ENCODE measurements at places on chromosomes 7 and 10.

DNA sequence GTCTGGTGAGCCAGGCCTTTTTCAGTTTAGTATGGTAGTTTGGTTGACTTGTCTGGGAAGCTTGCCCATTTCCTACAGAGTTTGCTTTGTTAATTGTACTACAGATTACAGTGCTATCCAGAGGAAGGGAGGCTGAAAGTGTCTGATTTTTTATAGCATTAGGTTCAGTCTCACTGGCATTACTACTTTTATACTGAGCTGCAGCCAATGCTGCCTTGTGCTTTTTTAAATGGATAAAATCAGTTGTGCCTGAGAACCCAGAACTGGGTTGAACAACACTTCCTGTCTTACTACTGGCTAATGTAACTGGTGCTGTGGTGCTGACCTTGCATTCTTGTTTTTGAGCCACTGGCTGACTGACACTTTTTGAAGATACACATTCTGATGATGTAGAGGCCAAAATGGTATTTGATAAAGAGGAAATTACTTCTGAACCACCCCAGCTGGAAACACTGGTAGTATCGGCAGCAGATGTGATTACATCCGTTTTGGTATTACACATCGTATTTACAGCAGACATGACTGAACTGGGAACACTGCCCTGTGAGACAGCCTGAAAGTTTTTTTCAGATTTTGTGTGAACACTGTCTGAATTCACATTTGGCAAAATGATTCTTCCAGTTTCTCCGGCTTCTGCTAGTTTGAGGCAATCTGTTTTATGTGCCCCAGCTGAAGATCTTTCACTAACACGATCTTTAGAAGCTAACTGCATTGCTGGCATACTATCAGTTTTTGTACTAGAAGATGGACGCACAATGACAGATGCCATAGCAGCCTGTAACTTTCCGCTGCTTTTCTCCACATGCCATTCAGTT, 74.1 kb downstream of the NRBF2 start:
- no peak for DNase-seq

DNA sequence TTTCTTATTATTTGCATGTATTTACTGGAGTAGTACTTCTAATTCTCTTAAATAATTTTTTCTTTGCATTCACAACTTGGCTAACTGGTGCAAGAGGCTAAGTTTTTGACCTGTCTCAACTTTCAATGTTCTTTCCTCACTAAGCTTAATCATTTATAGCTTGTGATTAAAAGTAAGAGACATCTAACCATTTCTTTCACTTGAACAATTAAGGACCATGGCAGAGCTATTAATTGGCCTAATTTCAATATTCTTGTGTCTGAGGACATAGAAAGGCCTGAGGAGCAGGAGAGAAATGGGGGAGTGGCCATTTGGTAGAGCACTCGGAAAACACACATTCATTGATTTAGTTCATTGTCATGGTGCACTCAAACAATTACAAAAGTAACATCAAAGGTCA, 141.4 kb upstream of the TMEM196 start:
- no peak for DNase-seq

- DNase-seq, result no peak
Observed at GRCh38 chr10:104309980-104310978, 28.0 kb downstream of the ITPRIP start.

DNA sequence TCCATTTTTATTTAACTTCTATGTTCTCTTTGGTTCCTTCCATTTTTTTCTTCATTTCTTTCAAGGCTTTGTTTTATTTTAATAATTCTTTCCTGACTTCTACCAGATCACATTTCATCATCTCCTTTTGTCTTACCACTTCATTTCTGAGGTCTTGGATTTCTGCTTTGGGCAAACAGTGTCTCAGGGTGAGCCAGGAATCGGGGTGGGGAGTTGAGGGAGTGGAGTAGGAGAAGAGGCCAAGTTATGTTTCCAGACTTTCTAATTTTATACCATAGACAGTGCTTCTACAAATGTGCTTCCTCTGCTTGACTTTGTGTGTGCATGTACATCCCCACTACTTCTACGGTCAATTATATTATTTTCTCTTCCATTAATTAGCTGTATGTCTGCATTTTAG, 112.1 kb downstream of the PRKG1 start:
- DNase-seq, result no peak

Data from NCI-H526 (cell line).